Astrocyte (in vitro differentiated cells and primary cell): ENCODE measurements at places on chromosomes 6 and 20.

- DNase-seq = no peak
Observed at GRCh38 chr6:29892696-29893095, 49.6 kb upstream of the HLA-A start.

GRCh38 chr20:19083136-19083621 lies 129.3 kb upstream of the SLC24A3 start:
- no peak for DNase-seq

- DNase-seq = peak; percentile 92
Observed at GRCh38 chr20:11807054-11808048, 110.3 kb upstream of the BTBD3 start.

- peak; percentile 7 for DNase-seq
Observed at GRCh38 chr6:101393829-101394251, 332 bp downstream of the GRIK2 start.

GRCh38 chr6:51768087-51768486 lies 319.3 kb downstream of the PKHD1 start:
- no peak for DNase-seq

DNA sequence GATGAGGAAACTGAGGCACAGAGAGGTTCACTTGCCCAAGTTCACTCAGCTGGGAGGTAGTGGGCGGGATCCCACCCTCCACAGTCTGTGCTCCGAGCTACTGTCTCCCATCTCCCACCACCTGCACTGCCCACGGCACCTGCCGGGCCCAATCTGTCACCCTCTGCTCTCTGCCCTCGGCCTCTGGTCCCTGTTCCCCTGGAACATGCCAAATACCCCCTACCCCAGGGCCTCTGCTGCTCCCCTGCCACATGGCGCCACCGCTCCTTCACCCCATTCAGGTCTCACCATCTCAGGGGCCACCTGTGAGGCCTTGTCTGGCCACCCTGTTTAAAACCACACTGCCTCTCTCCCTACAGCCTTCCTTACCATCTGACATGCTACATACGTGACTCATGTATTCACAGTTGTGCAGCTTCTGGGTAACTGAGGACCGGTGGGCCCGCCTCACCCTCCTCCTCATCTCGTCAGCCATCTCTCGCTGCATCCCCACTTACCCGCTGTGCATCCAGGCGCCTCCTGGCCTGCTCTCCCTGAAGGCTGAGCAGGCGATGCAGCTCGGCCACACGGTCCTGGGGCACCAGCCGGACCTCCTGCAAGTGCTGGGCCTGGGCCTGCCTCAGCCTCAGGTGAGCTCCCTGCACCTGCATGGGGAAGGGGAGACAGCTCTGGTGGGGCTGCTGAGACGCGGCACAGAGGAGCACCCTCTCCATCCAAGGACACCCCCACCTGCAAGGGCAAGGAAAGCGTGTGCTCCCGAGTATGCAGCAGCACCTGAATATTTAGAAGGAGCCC lies 50.6 kb downstream of the GINS1 start:
- DNase-seq = no peak

GRCh38 chr6:14117158-14118090 lies at the start of gene CD83:
Gene CD83 (plus strand): TSS chr6:14117772. CDS start chr6:14117812, 40 bp downstream.
- peak; percentile 21 for DNase-seq

- DNase-seq = no peak
Observed at GRCh38 chr6:154515826-154516225, 5.3 kb upstream of the CNKSR3 start.

- no peak for DNase-seq
Observed at GRCh38 chr6:67757465-67758033, 877.5 kb upstream of the ADGRB3 start.

GRCh38 chr20:44433751-44434538 lies 41.7 kb upstream of the TTPAL start:
- DNase-seq = no peak

DNA sequence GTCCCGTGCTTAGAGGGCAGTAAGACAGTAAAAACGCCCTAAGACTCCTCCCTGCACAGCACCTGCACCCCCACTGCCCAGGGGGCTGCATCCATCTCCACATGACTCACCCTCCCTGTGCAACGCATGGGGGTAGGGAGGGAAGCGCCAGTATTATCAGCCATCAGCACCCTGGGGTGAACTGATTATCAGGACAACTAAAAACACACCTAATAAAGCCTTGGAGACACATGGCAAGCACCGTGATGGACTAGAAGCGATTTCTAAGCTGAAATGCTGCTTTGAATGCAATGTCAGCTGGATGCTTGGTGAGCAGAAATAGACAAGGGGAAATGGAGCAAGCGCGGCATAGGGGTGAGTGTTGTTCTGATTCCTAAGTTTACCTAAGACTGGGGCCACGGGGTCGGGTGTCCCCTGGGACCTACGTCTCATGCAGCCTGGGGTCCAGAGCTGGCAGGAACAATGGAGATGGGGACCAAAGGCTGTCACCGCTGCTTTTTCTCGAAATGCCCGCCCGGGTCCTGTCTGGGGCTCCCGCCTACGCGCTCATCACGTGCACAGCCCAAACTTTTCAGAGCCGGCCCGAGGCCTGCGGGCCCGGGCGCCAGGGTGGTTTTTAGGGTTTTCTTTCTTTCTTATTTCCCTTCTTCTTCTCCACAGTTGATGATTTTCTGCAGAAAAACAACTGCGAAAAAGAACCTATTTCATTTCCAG lies 702 bp upstream of the TNFAIP3 start:
- no peak for DNase-seq

DNA sequence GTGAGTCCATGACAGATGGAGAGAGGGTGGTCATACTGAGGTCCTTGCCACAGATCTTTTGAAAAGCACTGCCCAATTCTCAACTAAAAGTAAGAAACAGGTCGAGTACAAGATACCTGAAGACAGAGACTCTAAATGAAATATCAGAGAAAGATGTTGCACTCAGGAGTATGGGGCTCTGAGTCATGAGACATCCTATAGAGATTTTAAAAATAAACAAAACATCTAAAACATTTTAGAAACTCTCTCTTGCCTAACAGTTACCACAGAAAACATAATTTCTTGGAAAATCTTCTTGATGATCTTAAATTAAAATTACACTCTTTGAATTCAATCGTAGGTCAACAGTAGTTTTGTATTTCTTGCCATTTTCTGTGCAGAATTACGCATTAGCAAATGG lies 348.9 kb upstream of the MARCKS start:
- DNase-seq = no peak

- peak; percentile 30 for DNase-seq
Observed at GRCh38 chr20:1391640-1392442, 1.0 kb downstream of the FKBP1A start.

- no peak for DNase-seq
Observed at GRCh38 chr6:126181890-126182289, 158.0 kb upstream of the CENPW start.

DNA sequence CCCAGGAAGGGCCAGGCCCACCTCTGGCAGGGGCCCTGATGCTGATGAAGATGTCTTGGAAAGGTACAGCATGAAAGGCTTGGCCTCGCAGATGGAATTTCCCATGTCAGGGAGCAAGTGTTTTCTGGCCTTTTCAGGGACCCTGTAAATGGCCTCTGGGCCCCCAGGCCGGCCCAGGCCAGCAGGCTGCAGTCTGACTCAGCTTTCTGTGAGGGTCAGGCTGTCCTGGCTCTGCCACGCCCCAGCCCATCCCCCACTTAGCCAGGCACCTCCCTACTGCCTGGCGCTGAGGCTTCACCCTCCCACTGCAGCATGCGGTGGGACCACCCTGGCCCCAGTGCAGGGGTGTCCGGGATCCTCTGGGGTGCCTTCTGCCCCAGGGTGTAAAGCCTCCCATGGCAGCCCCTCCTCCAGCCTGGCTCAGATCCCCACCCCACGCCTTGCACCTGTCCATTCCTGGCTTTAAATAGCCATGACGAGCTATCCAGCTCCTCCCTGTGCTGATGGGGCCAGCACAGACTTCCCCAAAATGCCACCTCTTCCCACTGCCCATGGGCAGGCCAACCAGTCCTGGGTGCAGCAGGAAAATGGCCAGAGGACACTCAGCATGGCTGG lies 35.6 kb upstream of the GATA5 start:
- no peak for DNase-seq

DNA sequence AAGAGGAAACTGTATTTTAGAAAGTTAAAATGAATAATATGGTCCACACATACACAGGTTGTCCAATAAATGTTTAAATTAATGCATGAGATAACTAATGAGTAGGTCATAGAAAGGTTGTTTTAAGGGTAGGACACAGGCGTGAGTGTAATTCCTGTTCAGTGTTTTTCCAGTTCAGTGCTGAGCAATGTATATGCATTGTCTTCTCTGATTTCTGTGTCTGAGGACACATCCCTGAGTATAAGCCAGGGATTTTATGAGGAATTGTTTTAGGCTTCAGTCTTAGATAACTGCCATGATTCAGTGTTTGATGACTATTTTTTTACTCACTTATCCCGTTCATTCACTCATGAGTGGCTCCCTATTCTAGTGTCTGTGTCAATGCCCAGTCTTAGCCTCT lies 298.5 kb upstream of the TBX18 start:
- no peak for DNase-seq

- DNase-seq = peak; percentile 10
Observed at GRCh38 chr6:12844284-12845223, 128.0 kb downstream of the PHACTR1 start.

- DNase-seq = peak; percentile 64
Observed at GRCh38 chr6:35024551-35025054, 116.5 kb downstream of the TCP11 start.

DNA sequence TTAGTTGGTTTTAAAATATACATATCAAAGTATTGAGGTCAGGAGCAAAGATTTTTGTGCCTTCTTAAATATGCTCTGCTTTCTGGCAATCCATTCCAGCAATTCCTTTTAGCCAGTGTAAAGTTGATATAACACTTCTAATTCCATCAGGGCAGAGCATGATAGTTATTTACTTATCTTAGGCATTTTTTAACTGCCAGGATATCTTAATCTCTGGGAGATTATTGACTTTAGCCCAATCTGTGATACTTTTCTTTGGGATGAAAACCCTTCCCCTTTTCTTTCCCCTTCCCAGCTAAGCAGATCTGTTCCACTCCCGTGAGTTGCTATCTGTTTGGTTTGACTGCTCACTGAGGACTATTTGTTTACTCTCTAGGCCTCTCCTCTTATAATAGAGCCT lies 168.7 kb upstream of the RSPO3 start:
- DNase-seq = no peak

- DNase-seq = no peak
Observed at GRCh38 chr6:93759190-93759589, 339.8 kb upstream of the EPHA7 start.

GRCh38 chr6:41646026-41646795 lies 7.9 kb downstream of the MDFI start:
- DNase-seq = no peak

DNA sequence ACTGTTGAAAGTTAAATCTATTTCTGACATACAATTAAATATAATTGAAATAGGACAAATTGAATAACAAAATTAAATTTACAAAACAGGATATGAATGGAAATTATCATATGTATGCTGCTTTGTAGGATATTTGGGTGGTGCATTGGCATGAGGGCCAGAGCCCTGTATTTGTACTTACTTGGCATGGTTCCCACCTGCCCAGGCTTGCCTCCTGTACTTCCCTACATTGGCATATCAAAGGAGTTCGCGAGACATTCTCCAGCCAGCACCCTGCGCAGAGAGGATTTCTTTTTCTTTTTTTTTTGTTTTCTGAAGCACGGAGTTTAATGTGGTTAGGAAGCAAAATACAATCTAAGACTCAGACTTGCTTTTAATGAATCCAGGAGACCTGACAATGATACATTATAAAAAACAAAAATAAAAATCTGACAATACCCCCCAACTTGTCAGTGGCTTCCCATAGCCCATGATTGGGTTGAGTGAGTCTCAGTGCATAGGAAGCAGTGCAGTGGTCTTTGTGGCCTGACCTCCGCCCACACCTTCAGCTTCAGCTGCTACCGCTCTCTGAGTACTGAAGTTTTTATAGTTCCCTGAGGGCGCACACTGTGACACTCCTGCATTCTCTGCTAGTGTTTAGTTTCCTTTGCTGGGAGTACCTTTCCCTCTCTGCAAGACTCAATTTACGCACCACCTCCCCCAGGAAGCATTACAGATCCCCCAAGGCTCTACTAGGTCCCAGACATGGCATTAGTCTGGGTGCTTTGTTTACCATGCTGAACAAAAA lies 440.8 kb downstream of the UTRN start:
- DNase-seq = peak; percentile 42

DNA sequence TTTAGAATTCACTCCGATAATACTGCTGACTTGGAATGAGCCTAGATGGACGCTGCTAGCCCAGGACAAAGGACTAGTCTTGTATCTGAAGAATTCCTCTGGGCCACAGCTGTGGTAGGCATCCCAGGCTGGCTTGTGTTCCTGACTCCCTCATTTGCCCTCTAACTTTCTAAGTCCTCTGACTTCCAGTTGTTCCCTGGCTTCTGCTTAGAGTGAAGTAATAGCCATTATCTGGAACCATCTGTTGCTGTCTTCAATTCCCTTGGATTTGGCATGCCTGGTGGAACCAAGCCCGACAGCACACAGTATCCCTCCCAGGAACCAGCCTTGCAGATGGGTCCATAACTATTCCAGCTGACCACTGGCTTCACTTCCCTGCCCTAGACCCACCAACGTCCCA lies 376.0 kb downstream of the SYNE1 start:
- DNase-seq = no peak

- no peak for DNase-seq
Observed at GRCh38 chr20:52744441-52744840, 227.7 kb upstream of the TSHZ2 start.

GRCh38 chr6:67411036-67411435 lies 1224.0 kb upstream of the ADGRB3 start:
- DNase-seq = no peak

- DNase-seq = no peak
Observed at GRCh38 chr20:25659999-25660398, 36.2 kb upstream of the NANP start.

DNA sequence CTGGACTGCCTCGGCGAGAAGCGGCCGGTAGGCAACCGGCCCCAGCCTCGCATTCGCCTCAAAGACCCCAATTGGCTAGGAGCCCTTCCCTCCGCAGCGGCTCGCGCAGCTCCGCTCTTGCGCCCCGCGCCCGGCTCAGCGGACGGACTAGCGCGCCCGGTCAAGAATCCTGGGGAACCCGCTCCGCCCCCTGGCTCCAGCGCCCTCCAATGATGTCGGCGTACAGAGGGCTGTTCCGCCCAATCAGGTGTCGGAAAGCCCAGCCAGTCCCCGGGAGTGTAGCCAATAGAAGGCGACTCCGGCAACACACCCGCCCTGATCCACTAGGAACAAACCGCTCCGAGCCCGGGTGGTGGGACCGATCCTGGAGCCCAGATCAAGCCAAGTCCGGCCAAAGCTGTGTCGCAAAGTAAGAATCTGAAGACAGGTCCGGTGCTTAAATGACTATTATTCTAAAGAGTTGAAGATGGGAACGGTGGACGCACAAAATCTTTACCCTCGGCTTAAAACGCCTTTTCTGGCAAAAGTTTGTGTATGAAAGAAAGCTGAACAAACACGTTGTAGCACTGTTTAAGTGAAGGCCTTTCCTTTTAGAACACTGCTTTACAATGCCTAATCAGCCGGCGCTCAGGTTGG lies 132.2 kb downstream of the OGFRL1 start:
- DNase-seq = peak; percentile 93

GRCh38 chr20:35991142-35991771 lies 22.9 kb downstream of the CNBD2 start:
- no peak for DNase-seq

GRCh38 chr6:56933650-56934049 lies 21.3 kb upstream of the BEND6 start:
- peak; percentile 32 for DNase-seq
